ENCODE measurements at places on chromosomes 16 and 17.

DNA sequence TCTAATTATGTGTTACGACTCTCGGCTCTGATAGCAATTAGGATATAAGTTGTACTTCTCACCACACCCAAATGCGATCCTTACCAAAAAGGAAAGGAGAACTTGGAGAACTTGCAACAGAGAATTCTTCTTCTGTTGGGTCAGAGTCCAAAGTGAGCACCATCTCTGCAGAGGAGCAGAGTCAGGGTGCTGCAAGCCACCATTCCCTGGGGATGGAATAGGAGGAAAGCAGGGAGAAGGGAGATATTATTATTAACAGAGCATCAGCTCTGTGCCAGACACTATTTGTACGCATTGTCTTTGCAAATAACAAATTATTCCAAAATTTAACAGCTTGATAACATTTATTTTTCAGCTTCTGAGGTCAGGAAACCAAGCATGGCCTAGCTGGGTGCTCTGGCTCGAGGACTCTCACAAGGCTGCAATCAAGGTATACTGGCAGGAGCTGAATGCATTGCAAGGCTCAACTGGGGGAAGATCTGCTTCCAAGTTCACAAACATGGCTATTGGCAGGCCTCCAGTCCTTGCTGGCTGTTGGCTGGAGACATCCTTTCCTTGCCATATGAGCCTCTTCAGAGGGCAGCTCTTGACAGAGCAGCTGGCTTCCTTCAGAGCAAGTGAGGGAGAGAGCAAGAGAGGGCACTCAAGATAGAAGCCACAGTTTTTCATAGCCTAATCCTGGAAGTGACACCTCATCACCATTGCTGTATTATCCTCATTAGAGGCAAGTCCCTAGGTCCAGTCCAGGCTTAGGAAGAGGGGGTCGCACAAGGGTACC is 296.2 kb upstream of the CDH5 start:
- no peak for DNase-seq

GRCh38 chr17:68290955-68291835 is at the start of the genes ARSG and SLC16A6:
ARSG (plus strand) TSS chr17:68291495; CDS start chr17:68307494, 15,999 bp downstream.
SLC16A6 (minus strand) TSS chr17:68291127; CDS start chr17:68278320, 12,807 bp downstream.
- DNase-seq, result peak; percentile 37

DNA sequence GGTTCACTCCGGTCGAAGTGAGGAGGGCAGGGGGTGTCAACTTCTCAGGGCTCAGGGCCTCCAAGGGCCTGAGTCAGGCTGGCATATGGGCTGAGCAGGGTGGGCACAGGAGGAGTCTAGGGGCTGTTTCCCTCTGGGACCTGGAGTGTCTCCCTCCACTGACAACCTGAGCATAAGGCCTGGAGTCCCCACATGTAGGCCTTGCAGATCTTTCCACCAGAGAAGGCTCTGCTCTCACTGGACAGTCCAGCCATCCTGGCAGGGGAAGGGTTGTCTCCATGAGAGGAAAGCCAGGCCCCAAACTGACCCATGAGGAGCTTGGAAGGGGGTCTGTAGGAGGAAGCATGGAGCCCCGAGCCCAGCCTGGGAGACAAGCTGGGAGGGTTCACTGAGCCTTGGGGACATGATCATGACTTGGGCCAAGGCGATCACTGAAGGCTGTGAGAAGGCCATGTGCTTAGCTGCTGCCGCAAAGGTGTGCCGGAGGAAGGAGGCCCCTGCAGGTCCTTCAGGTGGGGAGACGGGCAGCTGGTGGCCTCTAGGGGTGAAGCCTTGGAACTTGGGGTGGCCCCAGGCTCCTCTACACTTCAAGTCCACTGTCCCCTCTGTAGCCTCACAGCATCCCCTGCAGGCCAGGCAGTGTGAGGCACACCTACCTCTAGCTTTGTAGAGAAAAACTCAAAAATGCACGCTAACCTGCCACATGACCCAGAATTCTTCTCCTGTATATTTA is 9.9 kb downstream of the CMTM2 start:
- DNase-seq, result no peak

GRCh38 chr17:5980941-5981340 is 89.2 kb upstream of the WSCD1 start:
- no peak for DNase-seq

GRCh38 chr17:35849469-35850348 is 19.0 kb downstream of the HEATR9 start:
- peak; percentile 82 for DNase-seq

- no peak for DNase-seq
Measured at GRCh38 chr17:46202424-46202823, 9.2 kb upstream of the KANSL1 start.
